Fibroblast of skin of left biceps (primary cell): ENCODE measurements at places on chromosomes 1 and 21.

GRCh38 chr1:30689901-30690645 is 33.3 kb downstream of the MATN1 start:
- DNase-seq = no peak

- DNase-seq = no peak
Measured at GRCh38 chr1:37305108-37305507, 169.3 kb upstream of the ZC3H12A start.

DNA sequence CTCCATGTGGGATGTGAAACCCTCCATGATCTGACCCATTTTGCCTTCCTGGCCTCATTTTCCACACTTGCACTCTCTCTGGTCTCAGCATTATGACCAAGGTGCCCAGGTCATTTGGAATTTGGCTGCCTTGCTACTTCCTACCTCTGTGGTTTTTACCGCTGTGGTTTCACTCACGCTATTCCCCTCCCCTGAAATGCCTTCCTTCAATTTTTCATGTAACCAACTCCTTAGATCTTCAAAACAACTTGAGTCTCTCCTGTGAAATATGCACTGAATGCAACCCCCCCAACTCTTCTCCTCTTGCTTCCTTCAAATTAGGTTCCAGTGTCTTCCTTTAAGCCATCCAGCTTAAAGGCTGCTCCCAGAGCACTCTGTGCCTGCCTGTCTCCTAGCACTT is 50.1 kb downstream of the PHC2 start:
- DNase-seq = no peak

DNA sequence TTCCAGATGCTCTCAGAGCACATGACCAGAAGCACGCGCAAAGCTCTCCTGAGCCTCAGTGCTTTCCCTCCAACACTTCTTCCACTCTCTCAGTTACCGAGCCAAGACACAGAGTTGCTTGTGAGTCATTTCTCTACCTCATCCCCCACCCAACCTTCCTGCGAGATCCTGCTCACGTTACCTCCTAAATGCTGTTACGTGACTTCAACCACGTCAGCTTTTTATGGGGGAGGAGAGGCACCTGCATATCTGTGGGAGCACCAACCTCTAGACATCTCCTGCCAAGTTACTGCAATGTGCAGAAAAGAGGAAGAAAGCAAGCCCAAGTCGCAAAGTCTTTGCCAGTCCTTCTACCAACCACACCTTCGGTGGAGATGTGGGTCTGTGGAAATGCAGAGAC is 27.2 kb upstream of the ERG start:
- no peak for DNase-seq

DNA sequence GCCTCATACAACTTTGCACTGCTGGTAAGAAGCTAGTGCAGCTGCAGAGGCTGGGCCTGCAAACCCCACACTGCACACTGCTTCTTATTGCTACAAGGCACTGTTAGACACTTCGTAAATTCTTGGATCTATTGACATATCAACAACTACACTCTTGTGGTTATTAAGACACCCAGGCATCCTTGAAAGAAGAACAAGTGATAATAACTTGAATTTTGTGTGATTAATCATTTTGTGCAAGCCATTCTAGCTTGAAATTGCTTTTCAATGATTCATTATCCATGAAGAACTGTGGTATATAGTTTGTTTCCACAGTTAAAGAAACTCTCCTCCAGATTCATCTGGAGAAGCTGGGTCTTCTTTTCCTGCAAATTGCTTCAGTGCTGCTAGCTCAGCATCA is 33.7 kb upstream of the IFI44L start:
- peak; percentile 91 for DNase-seq

GRCh38 chr1:160708801-160709200 is 2.8 kb downstream of the CD48 start:
- DNase-seq = no peak
